ENCODE measurements at places on chromosomes 4 and X.

DNA sequence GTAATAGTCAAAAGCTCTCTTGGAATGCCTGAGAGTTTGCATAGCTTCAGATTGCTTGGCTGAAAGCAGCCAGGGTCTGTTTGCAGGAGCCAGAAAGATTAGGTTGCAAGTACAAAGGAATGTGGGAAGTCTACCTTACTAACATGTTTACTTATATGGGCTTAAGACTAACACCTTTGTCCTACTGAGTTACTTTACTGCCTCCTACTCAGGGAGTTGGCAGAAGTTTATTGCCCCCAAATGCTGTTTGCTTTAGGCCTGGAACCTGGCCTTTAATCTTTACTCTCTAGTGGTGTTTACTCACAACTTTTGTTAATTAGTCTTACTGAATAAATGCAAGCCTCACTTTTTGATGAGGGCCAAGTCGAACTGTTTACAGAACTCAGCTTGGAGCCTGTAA is 219.4 kb upstream of the ZC4H2 start:
- DNase-seq: no peak

GRCh38 chr4:122450847-122451246 is 5.7 kb downstream of the IL2 start:
- DNase-seq: no peak

DNA sequence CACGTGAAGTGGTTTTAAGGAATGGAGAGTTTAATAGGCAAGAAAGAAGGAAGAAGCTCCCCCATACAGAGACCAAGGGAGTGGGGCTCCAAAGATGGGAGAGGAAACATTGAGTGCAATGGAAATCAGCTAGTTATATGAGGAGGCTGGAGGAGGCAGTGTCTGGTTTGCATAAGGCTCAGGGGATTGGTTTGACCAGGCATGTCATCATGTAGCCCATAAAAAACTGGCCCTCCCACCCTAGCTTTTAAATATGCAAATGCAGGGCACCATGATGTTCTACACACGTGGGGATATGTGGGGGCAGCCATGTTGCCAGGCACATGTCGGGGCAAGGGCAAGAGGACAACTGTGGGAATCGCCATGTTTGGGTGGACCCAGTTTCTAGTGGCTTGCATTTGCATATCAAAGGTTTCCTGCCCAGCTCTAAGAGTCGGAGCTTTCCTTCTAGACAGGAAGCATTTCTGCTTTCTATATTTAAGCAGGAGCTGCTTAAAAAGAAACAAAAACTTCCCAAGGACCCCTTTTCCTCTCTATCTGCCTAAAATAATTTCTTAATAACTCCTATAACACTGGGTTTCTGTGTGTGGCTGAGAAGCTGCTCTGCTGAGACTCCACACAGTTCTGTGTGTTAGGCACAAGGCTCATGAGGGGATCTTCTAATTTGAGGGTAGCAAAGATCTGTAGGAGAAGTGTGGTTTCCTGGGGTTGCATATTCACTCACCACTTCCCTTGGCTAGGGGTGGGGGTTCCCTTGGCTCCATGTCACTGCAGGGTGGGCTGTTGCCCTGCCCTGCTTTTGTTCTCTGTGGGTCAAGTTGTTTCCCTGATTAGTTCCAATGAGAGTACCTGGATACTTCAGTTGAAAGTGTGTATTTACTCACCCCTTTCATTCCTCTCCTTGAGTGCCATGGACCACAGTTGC is 113.5 kb downstream of the VSIG4 start:
- DNase-seq: peak; percentile 85

DNA sequence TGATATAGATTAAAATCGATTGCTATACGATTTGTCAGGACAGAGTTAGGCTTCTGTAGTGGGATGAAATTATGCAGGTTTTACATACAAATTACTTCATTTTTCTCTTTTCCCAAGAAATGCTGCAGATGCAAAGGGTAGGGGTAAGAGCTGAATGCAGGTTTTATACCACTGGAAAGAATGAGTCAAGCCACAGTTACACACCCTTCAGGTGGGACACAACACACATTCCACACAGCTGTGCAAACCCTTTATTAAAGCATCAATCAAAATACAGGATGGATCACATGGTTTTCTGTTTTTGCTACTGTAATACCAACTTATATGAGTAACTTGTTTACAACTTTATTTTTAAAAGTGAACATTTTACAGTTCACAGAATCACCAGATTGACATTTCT is 39.8 kb downstream of the MFAP3L start:
- no peak for DNase-seq

DNA sequence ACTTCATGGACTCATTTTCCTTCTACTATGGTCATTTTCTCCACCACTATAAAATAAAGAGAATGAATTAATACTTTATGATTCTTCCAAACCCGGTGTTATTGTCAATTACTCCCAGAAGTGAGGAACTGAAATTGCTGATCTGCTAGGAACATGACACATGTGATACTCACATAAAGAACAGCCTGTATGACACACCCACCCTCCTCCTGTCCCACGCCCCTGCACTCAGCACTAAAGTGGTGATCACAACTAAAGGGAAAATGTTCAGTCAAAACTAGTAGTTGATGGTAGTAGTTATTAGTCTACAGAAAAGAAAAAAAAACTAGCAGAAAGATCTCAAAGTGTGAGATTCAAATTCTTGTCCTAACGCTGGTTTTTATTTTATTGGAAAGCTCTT is 1508.3 kb downstream of the RAPGEF2 start:
- no peak for DNase-seq

DNA sequence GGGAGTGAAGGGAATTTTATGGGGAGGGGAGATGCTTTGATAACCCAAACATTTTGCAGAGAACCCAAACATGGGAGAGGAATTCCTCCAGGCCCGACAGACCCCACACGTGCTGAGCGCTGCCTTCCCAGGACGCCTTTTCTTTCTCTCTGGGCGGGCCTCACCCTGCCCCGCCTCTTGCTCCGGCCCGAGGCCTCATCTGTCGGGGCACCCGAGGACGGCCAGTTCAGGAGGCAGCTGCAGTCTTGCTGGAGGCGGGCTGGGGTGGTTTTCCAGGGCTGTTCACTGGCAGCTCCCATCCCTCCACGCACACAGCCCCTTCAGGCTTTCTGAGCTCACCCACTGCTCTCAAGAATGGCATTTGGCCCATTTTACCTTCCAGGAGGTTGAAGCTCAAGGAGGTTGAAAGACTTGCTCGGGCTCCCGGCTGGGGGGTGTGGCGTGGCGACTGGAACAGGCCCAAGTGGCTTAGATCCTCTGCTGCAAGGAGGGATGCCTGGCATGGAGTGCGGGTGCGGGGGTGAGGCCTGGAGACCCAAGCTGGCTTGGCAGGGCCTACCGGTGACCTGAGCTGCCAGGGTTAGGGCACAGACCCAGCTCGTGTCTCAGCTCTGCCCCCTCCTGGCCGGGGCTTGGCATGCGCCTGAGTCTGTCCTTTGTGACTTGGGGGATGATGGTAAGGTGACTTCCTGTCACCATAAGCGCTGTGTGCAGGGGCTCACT is 99.2 kb downstream of the PSAPL1 start:
- peak; percentile 41 for DNase-seq

- DNase-seq: no peak
Observed at GRCh38 chr4:40548256-40548655, 81.4 kb downstream of the RBM47 start.

DNA sequence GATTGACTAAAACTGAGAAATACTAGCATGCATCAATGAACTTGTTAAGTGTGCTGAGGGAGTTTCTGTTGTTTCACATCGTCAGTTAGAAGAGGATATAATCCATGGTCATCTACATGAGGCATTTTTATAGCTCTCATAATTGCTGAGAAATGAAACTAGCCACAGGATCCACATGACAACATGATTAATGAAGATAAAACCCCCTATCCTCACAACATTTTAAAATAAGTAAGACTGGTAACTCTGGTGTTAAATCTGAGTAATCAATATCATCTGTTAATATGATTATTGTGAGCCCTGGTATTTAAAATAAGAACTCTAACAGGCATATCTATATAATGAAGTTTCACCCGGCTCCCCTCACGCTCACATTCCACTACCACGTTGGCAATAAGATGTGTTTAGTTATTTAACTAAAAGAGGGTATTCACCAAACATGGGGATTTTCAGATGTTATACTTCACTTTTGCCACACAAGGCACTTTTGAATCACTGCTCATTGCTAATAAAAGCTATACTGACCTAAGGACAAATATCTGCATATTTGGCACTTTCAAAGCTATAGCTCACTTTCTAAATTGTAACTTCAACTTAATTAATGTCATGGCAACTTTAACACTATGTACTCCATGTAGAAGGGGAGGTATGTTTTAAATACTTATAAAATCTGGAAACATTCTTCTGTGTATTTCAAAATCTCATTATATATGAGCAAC is 6.7 kb downstream of the UNC5C start:
- no peak for DNase-seq

GRCh38 chr4:106618956-106619355 is 250.4 kb upstream of the GIMD1 start:
- DNase-seq: no peak

GRCh38 chr4:2837904-2838496 is 5.6 kb upstream of the ADD1 start:
- DNase-seq: peak; percentile 70

DNA sequence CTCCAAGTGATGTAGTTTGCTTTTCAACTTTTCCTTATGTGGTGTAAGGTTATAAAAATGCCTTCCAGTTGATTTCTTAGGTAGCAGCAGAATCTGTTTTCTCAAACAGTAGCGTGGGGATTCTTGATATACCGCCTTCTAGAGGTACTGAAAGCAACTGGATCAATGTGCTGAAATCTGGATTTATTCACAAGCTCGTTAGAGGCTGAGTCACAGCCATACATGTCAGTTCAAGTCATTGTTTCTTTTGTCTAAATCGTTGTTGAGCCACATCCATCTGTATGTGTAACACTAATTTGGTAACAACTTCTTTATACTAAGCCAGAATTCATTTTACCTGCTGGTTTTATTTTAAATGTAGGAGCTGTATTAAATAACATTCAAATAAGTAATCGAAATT is 200.0 kb upstream of the MAD2L1 start:
- DNase-seq: no peak

DNA sequence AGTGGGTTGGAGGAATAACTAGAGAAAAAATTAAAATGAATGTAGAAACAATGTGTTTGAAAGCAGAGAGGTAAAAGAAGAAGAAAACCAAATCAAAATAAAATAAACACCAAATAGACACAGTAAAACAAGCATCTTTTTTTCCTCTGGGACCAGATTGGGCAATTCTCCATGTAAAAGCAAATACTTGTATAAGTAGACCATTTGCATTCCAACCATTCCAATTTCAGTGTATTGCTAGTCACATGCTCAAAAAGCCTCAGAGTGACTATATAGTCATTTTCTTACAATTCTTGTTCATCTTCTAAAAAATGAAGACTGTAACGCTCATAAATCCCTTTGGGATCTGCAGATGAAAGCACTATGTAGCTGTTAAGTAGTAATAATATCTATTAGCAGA is 969.5 kb downstream of the PCDH18 start:
- DNase-seq: no peak

DNA sequence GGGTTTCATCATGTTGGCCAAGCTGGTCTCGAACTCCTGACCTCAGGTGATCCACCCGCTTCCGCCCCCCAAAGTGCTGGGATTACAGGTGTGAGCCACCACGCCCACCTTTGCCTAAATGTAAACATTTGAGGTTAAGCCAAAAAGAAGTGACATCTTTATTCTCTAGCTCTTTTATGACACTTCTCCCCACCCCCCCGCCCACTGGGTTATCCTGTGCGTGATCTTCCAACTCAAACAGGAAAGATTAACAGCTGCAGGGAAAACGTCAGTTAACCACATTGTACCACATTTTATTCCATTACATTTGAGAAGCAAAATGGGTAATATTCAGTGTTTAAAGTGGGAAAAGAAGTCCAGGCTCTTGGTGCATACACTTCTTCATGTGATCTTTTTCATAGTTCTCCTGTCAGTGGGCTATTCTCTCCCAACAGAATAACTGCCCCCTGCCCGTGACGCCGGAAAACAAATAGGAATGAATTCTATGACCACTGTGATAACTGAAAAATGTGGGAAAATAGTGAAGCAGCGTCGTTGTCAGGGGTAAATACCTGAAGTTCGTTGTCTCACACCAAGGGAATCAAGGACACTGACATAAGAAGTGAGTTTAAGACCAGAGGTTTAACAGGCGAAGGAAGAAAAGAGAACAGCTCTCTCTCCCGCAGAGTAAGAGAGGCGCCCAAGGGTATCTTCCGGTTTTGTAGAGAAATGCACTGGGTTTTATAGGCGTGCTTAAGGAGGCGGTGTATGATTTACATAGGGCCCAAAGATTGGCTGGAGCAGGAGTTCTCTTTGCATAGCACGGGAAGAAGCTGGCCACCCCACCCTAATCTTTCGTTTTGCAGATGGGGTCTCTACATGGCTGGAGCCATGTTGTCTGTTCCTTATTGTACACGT is 9.7 kb upstream of the SRD5A3 start:
- no peak for DNase-seq

- no peak for DNase-seq
Observed at GRCh38 chr4:128521648-128522111, 234.1 kb upstream of the PGRMC2 start.

DNA sequence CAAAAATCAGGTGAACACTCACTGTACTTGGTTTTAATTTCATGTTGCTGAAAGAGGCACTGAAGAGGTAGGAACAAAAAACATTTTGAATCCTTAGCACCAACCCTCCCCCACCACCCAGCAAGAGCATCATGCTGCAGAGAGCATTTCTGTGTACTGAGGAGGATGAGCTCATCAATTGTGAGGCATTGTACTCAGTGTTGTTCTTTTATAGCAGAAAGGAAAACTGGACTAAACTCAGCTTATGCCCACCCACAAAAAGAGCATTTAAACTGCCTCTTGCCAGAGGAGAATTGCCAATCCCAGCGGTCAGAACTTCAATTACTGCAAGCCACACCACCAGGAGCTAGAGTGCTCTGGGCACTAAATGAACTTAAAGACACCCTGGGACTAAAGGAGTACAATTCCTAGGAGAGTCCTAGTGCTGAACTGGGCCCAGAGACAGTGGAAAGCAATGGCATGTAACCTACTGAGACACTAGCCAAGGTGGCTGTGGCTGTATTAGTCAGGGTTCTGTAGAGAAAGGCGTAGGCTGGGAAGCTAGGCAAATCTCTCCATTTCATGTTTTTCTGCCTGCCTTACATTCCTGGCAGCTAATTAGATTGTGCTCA is 280.7 kb upstream of the KLHL4 start:
- DNase-seq: no peak

DNA sequence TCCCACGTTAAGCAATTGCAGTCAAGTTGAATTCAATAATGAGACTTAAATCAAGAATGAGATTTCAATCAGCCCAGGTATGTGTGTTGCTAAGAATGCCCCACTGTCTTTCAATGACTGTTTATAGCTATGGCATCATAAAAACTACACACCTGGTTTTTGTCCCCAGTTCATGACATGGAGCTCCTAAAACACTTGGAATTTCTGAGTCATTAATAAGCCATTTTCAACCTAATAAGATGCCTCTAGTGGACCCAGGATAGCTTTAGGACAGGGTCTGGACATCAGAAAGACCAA is 72.7 kb upstream of the STS start:
- no peak for DNase-seq

- DNase-seq: no peak
Observed at GRCh38 chr4:129176864-129177263, 80.9 kb downstream of the C4orf33 start.

GRCh38 chrX:71482228-71482958 is 50.5 kb upstream of the OGT start:
- no peak for DNase-seq

GRCh38 chr4:168183717-168184571 is 91.6 kb downstream of the ANXA10 start:
- peak; percentile 19 for DNase-seq

- no peak for DNase-seq
Observed at GRCh38 chr4:102104278-102104677, 241.0 kb downstream of the SLC39A8 start.

- no peak for DNase-seq
Observed at GRCh38 chr4:53702334-53703266, 111.3 kb upstream of the LNX1 start.

Measured in T-helper 1 cell (primary cell).